ENCODE measurements at places on chromosomes 13 and 19.

DNA sequence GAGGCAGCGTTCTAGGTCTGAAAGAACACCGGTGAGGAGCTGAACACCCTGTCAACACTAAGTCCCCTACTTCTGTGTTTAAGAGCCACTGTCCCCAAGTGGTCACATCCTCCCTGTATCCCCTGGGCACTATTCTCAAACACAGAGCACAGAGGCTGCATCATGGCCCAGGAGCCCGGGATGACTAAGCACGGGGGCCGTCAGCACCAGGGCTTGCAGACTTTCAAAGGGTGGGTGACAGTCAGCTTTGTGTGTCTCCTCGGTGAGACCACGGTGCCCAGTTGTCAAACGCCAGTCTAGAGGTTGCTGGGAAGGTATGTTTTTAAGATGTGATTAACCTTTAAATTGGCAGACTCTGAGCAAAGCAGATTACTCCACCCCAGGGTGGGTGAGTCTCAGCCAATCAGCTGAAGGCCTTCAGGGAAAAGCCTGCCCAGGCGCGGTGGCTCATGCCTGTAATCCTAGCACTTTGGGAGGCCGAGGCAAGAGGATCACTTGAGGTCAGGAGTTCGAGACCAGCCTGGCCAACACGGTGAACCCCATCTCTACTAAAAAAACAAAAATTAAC, 8.0 kb downstream of the MAP2K2 start:
- DNase-seq = no peak

- peak; percentile 70 for DNase-seq
Measured at GRCh38 chr19:51131780-51132680, 7.3 kb downstream of the SIGLEC9 start.

DNA sequence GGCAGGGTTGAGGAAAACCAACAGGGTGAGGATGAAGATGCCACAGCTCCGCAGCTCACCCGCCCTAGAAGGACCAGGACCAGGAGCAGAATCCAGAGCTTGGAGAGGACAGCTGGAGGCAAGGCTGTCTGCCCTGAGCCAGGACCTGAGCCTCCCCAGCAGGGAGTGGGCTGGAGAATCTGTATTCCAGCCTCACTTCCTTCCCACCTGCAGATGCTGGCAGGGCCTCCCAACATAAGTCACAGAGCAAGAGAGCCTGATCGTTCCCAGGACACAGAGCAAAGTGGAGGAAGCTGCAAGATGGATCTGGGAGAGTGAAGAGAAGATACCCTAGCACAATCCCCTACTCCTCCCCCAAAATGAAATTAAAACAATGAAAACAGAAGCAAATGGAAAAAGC, 61.7 kb upstream of the WASF3 start:
- DNase-seq = no peak

DNA sequence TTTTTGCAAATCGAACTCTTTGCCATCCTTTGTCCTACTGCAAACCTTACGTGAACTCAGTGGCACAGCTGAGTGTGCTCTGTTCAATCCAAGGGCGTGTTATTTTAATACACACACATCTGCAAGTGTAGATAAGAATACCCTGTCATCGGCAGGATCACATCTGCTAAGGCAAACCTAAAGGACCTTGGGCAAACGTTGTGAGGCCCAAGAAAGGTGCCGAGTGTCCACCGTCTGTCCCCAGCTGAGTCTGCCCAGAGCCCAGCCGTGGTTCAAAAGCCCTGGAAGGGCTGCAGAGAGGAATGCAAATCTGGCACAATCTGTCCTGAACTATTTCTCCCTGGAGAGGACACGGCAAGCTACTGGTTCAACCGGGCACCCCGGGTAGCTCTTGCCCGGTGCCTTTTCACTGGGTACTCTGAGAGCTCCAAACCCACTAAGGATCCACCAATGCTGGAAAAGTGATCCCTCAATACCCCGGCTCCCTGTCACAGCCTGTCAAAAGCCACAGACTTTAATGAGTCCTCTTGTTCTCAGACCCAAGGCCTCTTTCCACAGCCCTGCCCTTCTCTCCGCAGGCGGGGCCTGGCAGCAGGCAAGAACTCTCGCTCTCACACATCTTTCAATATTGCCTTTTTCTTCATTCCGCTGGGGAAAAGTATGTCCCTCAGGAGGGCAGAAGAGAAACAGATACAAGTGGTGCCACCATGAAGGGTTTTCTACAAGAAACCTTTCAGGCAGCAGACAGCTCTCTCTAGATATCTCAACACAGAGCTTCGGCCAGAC, 17.0 kb downstream of the SLC7A1 start:
- DNase-seq = peak; percentile 31

DNA sequence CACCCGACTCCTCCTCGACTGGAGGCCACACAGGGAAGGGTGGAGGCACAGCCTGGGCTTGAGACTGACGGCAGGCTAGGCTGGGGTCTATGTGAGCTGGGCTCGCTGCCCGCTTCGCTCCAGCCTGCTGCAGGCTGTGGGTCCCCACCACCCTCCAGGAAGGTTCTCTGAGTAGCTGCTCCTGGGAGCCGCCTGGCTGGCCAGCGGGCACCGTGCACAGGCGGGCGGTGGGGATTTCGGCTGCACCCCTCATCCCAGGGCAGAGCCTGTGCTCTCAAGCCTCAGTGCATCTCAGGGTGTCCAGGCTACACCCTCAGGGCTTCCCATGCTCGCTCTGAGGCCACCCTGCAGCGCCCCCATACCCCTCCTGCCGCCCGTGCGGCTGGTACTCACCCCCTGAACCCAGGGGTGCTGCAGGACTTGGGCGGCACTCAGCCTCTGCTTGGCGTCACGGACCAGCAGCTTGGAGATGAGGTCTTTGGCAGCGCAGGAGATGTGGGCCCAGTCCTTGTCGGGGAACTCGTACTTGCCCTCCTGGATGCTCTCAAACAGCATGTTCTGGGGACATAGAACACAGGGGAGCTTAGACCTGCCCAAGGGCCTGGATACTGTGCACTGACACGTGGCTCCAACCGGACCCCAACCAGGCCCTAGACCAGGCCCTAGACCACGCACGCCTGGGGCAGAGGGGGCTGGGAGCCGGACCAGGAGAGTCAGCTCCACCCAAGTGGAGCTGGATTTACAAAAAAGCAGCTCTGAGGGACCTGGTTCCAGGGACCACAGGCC, 10.2 kb downstream of the MKNK2 start:
- DNase-seq = no peak

GRCh38 chr13:23469951-23470421, 36.5 kb upstream of the SACS start:
- DNase-seq = no peak

Measured in K562 (cell line).